SK-N-SH (cell line): ENCODE measurements at places on chromosomes 12 and 14. TPM values are rescaled to one million over a fixed set of nuclear protein-coding genes. Genes with fewer than 3 reads are reported as not detected.

DNA sequence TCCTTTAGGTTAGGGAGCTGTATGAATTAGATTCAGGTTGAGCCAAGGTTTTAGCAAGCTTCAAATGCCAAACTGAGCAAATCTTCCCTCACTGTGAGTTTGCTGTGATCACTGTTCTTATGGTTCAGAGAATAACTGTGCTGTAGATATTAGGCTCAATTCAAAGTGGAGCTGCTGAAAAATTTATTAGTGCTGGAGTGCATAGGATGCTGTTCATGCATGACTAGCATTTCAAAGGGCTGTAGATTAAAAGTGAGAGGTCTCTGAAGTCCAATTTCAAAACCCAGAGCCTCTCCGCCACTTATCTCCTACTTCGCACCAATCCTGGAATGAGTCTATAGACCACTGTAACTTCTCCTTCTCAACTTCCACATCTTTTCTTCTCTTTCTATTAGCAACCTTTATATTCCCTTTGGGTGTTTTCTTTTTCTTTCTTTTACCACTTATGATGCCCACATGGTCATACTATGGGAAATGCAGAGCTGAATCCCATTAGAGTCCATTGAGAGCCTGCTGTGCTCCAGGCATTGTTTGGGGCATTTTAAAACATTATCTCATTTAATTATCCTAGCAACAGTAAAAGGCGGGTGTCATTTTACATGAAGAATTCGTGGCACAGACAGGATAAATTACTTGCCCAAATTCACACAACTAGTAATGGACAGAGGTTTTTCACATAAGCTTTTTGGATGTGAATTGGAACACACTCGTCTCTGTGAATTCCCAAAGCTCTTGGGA, 77.5 kb upstream of the EEA1 start:
- DNase-seq, result no peak

- DNase-seq, result peak; percentile 30
Observed at GRCh38 chr14:64628940-64629408, 75.2 kb upstream of the PLEKHG3 start.

DNA sequence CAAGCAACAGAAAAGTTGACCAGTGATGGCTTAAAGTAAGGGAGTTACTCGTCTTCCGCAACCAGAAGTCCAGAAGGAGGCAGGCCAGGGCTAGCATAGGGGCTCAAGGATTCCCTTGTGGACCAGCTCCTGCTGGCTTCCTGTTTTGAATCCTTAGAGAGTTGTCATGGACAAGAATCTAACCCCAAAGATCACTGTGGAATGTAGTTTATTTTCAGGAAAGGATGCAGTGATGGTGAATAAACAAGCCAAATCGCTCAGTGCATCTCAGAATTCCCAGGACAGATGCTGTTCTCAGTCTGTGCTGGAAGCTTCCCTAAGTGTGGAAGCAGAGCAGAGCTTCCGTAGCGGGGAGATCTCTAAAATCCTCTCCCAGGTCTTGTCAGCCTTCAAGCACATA, 311.3 kb downstream of the C12orf75 start:
- DNase-seq, result no peak

DNA sequence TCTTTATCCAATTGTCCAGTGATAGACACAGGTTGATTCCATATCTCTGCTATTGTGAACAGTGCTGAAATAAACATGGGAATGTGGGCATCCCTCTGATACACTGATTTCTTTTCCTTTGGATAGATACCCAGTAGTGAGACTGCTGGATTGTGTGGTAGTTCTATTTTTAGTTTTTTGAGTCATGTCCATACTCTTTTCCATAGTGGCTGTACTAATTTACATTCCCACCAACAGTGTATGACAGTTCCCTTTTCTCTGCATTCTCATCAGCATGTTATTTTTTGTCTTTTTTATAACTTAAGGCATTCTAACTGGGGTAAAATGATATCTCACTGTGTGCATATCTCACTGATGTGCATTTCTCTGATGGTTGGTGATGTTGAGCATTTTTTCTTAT, 24.8 kb upstream of the VASH1 start:
- DNase-seq, result no peak

DNA sequence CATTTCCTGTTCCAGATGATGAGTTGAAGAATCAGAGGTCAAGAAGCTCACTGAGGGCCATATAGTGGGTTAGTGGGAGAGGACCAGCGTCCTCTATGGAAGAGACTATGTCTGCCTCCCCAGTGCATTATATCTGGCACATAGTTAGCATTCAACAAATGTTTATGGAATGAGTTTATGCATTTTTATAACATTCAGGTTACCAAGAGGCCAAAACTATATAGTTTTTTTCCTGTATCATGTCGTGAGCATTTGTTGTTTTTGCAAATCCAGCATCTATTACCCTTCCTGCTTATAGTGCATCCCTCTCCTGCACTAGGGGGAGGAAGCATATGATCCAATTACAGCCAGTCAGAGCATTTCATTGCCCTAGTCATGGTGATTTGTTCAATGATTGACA, 60.6 kb downstream of the SUDS3 start:
- no peak for DNase-seq

GRCh38 chr12:109888179-109889020, 8.1 kb upstream of the GLTP start:
- DNase-seq, result no peak

- DNase-seq, result peak; percentile 24
Observed at GRCh38 chr12:103799857-103800771, 40.9 kb downstream of the NT5DC3 start.

GRCh38 chr12:54983536-54984101, 943 bp downstream of the TESPA1 start:
- DNase-seq, result no peak

GRCh38 chr12:128807161-128807724, 16.5 kb downstream of the SLC15A4 start:
- DNase-seq, result no peak

DNA sequence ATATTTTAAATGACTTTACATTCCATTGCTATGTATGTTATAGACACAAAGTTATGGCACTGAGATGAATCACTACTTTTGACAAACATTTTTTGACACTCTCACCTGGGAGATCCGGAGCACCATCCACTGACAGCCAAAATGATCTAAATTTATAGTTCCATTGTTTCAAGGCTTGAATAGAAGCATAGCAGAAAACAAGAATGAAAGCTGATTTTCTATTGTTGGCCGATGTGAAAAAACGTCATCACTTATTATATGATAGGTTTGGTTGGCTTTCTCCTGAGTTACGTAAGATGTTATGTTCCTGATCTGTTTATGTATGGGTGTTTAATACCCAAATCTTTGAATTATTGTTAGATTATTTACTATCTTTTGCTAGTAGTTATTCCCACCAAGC, 306.2 kb downstream of the PAWR start:
- DNase-seq, result no peak

DNA sequence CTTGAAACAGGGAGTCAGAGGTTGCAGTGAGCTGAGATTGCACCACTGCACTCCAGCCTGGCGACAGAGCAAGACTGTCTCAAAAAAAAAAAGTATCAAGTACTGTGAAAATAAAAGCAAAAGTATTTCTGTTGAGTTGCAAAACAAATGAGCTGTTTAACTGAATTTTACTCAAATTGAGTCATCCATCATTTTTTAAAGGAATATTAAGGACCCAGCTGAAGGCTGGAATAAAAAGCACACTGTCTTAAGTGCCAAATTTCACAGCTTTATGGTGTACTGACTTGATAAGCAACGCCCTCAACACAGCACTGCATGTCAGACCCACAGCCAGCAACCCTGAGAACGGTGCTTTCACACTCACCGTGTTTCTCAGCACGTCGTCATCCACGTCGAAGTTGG, 57.9 kb downstream of the AMN start:
- no peak for DNase-seq

- DNase-seq, result no peak
Observed at GRCh38 chr12:113577464-113578129, 105.9 kb upstream of the LHX5 start.

- DNase-seq, result no peak
Observed at GRCh38 chr12:89244536-89244935, 107.8 kb downstream of the DUSP6 start.

DNA sequence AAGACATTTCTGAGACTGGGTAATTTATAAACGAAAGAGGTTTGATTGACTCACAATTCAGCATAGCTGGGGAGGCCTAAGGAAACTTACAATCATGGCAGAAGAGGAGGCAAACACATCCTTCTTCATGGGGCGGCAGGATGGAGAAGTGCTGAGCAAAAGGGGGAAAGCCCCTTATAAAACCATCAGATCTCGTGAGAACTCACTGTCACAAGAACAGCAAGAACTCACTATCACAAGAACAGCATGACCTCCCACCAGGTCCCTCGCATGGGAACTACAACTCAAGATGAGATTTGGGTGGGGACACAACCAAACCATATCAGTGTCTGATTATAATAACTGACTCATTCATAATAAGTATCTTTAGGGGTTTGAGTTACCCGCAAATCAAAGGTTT, 6.4 kb downstream of the SLC39A9 start:
- no peak for DNase-seq

DNA sequence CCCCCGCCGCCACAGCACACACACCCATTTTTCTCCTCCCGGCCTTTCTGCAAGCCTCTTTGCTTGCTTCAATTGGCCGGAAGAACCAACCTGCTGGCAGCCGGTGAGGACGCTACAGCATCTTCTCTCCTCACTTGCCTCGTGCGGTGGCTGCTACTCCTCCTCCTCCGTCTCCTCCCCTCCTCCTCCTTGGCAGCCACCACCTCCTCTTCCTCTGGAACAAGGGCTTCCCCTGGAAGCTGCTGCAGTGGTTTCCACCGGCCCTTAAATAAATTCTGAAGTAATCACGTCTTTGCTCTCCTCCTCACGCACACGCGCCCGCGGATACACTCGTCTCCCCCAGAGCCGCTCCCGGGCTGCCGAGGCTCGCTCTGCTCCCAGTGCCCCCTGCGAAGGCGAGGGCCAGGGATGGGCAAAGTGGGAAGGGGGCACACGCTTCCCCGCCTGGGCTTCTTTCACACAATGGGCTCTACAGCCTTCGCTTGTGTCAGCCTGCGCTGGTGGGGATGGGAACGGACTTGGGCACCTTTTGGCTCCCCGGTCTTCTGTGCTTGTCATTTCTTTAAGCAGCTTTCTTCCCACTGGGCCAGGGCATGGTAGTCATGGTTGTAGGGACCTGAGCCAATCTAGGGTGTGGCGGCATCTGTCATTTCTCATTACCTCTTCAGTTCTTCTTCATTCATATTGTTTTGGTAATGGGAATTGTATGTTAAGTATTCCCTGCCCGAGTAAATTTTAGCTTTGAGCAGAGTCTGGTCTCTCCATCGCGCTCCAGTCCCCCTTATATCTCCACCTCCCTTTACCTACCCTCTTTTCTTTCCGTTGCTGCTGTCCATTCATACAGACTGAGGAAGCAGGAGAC, at the start of gene PPFIA2:
TSS of gene PPFIA2 (minus strand) at position 161 of the 862 bp plus-strand sequence.
- peak; percentile 60 for DNase-seq

DNA sequence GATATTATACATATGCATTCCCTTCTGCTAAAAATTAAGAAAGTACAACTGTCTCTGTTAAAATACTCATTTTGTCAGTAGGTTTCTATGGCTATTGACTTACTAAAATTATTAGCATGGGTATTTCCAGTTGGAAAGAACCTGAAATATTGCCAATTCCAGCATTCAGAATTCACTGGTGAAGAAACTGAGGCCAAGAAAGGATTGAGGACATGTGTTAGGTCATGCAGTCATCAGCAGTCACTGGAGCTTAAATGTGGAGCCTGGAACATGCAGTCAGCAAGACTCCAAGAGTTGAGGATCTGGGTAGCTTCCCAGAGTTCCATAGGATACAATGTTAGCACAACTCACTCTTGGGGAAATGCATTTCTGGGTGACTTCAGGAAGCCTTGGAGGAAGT, 1335.6 kb downstream of the AACS start:
- no peak for DNase-seq

DNA sequence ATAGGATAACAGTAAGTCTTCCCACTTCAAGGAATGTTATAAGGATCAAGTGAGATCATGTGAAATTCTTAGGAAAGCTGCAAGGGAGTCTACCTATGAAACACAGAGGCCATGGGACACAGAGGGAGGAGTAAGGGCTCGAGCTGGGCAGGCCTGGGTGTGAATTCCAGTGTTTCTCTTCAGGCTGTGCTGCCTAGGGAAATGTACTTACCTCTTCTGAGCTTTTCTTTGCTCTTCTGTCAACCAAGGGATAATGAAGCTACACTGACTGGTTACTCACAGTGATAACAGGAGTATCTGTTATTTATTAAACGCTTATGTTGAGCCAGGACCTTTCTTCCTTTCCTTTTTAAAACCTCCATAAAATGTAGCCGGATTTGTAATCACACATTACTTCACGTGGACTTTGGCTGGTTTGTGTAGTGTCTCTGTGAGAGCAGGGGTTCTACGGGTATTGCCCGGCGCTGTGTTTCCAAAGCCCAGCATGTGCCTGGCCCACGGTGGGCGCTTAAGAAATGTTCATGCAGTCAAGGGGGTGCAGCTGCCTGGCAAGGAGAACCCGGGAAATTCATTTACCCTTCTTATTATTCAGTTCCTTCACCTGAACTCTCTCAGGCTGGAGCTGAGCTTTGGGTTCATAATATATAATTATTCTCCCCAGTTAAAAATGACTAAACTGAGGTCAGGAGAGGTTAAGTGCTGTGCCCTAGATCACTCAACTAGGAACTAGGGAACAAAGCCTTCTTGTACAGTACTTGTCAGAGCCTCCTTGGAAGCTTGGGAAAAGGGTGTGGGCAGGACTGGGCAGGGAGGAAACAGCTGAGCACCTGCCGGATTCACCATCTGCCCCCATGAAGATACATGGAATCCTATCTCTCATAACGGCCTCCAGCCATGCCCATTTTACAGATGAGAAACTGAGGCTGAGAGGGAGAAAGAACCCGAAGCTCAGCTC, 214.2 kb downstream of the CACNA1C start:
- no peak for DNase-seq

DNA sequence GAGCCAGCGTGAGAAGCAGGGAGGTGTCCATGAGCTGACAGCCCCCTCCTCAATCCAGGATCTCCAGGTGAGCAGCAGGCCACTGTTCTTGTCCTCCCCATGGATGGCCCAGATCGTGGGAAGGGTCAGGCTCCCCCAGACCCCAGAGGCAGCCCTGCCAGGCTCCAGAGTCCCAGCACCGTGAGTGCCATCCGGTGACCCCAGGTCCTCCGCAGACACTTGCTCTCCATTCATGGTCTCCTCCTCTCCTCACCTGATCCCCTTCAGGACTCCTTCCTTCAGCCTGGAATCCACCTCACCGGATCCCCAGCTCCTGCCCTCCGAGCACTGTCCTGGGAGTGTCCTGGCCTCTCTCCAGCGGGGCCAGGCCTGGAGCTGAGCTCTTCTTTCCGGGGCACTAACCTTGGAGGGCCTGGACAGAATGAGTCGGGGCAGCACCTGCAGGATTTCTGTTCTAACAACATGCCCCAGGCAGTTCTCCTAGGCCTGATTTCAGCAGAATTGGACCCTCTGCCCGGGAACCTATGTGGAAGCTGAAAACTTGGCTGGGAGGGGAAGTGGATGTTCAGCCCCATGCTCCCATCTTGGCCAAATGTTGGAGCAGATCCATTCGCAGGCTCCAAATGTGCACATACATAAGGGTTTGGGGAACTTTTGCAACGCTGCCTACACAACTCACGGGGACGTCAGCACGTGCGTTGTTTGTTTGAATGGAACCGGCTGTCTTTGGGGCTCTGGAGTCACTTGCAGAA, 341.6 kb upstream of the SFSWAP start:
- DNase-seq, result no peak

The SYT1 gene
- 12.7 and 17.0 TPM in 2 replicates for polyA plus RNA-seq

The SLC11A2 gene
- 27.7 and 45.0 TPM in 2 replicates for polyA plus RNA-seq

The ACSM4 gene
- polyA plus RNA-seq, result not detected in 2 replicates

The DCN gene
- 5.5 and 8.9 TPM in 2 replicates for polyA plus RNA-seq

The TSPAN11 gene
- polyA plus RNA-seq, result 6.4 and 6.6 TPM in 2 replicates

The BHLHE41 gene
- polyA plus RNA-seq, result 12.8 and 16.1 TPM in 2 replicates

The TAS2R43 gene
- not detected in 2 replicates for polyA plus RNA-seq

The KRT77 gene
- polyA plus RNA-seq, result not detected in 2 replicates

The ALX1 gene
- 0.06 TPM in 1 of 2 replicates, not detected in the other for polyA plus RNA-seq

The GALNT16 gene
- 12.7 and 17.0 TPM in 2 replicates for polyA plus RNA-seq
